ENCODE measurements at places on chromosomes 11 and 22.

DNA sequence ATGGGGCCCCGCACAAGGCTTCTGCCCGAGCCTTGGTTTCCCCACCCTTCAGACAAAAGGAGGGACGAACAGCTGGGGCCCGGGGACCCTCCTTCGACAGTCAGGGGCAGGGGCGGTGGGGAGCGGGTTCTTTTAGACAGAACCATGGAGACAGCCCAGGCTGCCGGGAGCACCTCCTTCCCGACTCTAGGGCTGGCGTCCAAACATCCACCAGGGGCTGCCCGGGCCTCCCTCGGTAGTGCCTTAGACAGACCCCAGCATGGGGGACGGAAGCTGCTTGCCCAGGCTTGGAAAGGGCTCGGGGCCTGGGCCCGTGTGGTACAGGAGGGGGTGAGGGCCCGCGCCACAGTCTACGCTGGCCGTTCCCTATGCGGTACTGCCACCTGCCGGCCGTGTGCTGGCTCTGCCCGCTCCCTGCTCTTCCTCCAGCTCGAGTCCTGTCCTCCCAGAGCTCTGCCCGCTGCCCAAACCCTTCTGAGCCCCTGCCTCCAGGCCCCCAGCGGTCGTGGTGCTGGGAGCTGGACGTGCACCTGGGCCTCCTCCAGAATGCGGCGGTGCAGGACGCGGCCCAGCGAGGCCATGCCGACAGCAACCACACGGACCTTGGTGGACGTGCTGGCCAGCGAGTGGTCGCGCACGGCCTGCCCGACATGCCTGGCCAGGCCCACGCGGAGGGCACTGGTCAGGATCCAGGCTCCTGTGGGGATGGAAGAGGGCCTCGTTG lies 20.1 kb downstream of the TSSC4 start:
- peak; percentile 72 for DNase-seq
- H3K27me3 ChIP-seq: peaks cover 3% of the 10 kb centered on the region
- no peaks in the 10 kb centered on the region for H3K36me3 ChIP-seq
- no peak overlapping the region for H3K27ac ChIP-seq

DNA sequence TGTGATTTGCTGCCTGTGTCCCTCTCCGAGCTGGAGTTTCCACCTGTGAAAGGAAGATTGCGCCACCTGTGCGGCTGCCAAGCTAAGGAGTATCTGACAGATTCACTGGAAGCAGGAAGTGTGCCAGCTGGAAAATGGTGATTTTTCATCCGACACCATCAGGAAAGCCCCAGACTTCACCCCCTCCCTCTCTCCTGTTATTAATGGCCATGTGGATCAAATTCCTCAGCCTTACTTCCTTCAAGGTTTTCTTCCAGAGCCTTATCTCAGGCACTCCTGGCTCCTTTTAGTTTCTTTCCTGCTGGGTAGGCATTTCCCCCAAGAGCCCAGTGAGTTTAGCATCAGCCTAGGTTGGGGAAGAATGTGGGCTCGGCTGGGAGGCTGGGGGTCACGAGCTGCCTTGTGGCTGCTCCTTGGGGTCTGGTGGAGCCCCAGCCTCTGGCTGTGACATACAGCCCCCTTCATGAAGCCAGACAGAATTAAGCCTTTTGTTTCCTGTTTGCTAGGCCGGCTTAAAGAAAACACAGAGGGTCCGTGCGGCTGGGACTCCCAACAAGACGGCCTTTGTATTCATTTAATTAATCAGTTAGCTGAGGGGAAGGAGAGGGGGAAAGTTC lies 37.1 kb downstream of the PKNOX2 start:
- no peak overlapping the region for H3K4me3 ChIP-seq
- H3K27ac ChIP-seq: no peak overlapping the region
- peaks cover 15% of the 10 kb centered on the region for H3K27me3 ChIP-seq
- no peaks in the 10 kb centered on the region for H3K36me3 ChIP-seq
- no peaks in the 10 kb centered on the region for H3K4me1 ChIP-seq

DNA sequence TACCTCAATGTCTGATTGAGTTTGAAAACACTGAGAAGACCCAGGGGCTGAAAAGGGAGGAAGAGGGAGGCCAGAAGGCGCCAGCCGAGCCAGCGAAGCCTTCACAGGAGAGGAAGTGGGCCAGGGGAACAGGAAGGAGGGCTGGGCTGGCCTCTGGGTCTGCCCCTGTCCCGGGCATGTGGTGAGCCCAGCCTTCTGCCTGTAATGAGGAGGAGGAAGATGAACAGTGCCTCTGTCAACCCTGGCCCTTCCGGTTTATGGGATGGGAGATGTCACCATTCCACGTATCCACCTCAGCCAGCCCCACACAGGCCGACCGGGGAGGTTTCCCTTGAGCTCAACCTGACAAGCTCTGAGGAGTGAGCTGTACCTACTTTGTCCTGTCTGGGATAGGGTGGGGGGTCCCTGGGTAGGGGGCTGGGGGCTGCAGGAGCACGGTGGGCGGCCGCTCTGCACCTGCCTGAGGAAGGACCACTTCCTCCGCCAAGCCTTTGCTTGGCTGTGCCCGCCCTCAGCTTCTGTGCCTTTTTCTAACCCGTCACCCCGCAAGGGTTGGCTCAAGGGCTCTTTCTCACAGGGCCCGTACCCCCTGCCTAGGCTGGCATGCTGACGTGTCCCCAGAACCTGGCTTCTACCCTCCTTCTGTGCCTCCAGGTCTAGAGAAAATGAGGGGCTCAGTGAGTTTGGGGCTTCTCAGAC lies 2.0 kb downstream of the PARVG start:
- DNase-seq: peak; percentile 42
- peaks cover 10% of the 10 kb centered on the region for H3K36me3 ChIP-seq
- H3K4me1 ChIP-seq: peaks cover 29% of the 10 kb centered on the region
- peak overlapping the region; percentile 93 for H3K27ac ChIP-seq

GRCh38 chr11:15988016-15988550 lies 368.3 kb downstream of the SOX6 start:
- H3K27me3 ChIP-seq: no peaks in the 10 kb centered on the region
- no peaks in the 10 kb centered on the region for H3K4me1 ChIP-seq
- no peak overlapping the region for H3K4me3 ChIP-seq
- H3K27ac ChIP-seq: no peak overlapping the region
- no peak for DNase-seq

GRCh38 chr11:133228471-133229329 lies 303.6 kb downstream of the OPCML start:
- peaks cover 1% of the 10 kb centered on the region for H3K27me3 ChIP-seq
- no peaks in the 10 kb centered on the region for H3K36me3 ChIP-seq
- no peak overlapping the region for H3K4me3 ChIP-seq
- no peak for DNase-seq

DNA sequence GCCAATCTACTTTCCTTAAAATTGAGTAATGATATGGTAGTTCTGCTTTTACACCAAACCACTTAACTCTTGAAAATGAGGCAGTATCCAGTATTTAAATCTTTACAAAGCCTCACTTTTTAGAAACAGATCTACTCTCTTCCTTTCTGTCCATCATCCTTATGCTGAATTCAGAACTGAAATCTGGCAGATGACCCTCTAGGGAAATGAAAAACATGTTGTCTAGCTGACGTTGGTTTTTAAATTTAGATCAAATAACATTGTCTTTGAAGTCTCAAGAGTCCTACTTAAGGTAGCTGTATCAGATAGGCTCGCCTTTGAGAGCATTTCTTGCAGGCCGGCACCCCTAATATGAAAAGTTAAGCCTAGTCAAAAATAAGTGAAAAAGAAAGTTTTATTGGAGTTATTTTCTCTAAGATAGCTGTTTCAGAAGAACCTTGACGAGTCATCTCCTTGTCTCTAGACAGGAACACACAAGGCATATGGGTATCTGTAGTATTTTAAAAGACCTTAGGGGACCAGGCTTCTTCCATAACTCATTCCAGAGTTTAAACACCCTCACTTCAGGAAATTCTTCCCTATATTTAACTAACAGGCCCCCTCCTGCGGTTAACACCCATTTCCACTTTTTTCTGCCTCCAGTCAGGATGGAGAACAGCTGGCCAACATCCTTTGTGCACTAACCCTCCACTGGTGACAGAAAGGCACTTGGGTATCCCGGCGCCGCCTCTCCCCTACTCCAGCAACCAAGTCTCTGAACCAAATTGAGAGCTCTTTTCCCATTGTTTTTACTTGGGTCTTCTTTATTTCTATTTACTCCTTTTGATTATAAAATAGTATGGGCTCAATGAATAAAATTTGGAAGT lies 81.2 kb downstream of the WNT11 start:
- DNase-seq: no peak
- no peaks in the 10 kb centered on the region for H3K27me3 ChIP-seq
- H3K4me1 ChIP-seq: peaks cover 17% of the 10 kb centered on the region
- peaks cover 23% of the 10 kb centered on the region for H3K36me3 ChIP-seq
- H3K27ac ChIP-seq: peak overlapping the region; percentile 53

DNA sequence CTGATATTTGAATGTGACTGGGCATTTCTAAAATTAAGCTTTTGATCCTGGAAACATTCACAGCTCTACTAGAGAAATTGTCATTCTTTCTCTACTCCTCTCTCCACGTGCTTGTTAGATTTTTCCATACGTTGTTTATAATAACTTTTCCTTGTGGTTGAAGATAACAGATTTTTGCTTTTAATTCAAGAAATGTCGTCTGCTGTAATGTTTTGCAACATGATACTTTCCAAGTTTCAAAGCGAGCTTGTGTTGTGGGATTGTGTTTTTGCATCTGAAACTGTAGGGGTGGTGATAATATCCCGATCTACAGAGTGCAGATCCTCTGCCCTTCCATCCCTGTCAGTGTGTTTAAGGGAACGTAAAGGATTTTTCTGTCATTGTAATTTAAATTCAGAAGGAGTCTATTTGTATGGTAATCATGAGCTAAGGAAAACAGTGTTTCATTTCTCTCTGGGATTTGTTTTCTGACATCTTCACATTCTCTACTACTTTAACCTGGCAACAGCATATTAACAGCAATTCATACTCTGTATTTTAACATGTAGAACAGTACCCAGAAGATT lies 321.4 kb downstream of the FAT3 start:
- H3K27ac ChIP-seq: no peak overlapping the region
- H3K36me3 ChIP-seq: no peaks in the 10 kb centered on the region
- H3K4me1 ChIP-seq: no peaks in the 10 kb centered on the region
- no peaks in the 10 kb centered on the region for H3K27me3 ChIP-seq

GRCh38 chr11:128472128-128473089 lies 114.9 kb downstream of the ETS1 start:
- H3K27ac ChIP-seq: peak overlapping the region; percentile 94
- no peak for DNase-seq
- H3K27me3 ChIP-seq: no peaks in the 10 kb centered on the region
- peak overlapping the region; percentile 76 for H3K4me3 ChIP-seq

DNA sequence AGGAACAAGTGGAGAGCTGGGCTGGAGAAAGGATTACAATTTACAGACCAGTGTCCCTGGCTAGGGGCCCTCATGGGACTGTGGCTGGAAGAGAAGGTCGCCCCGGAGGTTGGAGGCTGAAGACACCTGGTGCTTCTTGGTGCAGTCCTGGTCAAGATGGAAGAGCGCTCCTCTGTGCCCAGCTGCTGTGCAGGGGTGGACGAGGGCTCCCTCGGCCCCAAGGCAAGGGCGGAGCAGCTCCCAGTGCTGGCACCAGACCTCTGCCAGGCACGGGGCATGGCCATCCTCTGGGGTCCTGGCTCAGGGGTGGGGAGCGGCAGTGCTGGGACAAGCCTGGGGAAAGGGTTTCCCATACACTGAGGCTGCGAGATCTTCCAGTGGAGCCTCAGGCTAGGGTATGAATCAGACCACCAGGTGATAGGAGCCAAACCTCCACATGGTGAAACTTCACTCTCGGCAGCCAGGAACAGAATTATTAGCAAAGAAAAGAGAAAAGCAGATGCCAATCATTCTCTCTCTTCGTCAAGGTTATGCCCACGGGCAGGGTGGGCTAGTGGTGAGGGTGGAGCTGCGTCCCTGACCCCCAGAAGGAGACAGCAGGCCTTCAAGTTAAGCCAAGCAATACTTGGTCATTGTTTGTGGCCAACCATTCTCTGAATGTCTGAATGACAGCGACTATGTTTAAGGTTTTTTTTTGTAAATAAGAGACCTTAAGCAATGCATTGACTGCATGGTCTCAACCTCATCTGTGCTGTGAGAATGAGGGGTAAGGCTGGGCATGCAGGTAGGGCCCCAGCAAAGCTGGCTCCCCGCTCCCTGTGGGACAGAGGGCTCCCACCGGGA lies 32.1 kb downstream of the PPM1F start:
- no peaks in the 10 kb centered on the region for H3K27me3 ChIP-seq
- no peak overlapping the region for H3K4me3 ChIP-seq
- no peak for DNase-seq
- no peak overlapping the region for H3K27ac ChIP-seq
- H3K36me3 ChIP-seq: peaks cover 7% of the 10 kb centered on the region

GRCh38 chr11:15730995-15731385 lies 616.3 kb downstream of the INSC start:
- no peaks in the 10 kb centered on the region for H3K4me1 ChIP-seq
- no peak overlapping the region for H3K4me3 ChIP-seq
- no peaks in the 10 kb centered on the region for H3K36me3 ChIP-seq
- DNase-seq: no peak
